ENCODE measurements at places on chromosomes 12 and 14.

DNA sequence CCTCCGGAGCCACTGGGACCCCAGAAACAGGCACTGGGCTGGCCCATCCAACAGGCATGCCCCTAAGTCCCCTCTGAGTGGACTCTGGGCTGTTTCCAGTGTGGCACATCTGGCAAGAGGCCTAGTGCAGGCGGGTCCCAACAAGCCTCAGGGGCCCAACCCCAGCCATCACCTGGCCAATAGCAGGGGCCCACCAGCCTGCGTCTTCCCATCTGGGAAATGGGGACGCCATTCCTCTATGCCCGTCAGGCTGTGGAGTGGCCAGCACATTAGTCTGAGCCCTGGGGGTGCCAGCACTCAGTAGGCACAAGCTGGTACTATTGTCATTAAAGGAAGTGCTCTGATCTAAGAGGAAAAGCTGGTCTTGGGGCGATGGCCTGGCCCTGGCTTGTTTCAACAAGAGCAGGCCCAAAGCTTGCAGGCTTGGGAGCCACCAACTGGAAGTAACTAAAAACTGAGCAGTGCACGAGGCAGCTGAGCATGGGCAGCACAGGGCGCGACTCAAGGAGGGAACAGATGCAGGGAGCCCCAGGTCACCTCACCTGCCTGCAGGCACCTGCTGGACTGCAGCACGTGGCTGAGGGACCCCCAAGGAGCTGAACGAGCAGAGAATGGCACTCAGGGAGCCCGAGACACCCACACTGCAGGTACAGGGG, 8.4 kb downstream of the DEGS2 start:
- DNase-seq: no peak

GRCh38 chr12:69630191-69630590, 19.5 kb upstream of the LRRC10 start:
- no peak for DNase-seq

GRCh38 chr12:108146035-108146893, 17.2 kb downstream of the WSCD2 start:
- no peak for DNase-seq

GRCh38 chr12:23684121-23684520, 265.3 kb downstream of the SOX5 start:
- no peak for DNase-seq

GRCh38 chr12:1776170-1776921, 44.0 kb upstream of the LRTM2 start:
- no peak for DNase-seq

GRCh38 chr12:124827588-124828184, 36.0 kb downstream of the SCARB1 start:
- DNase-seq: no peak

All from stimulated activated CD4-positive, alpha-beta T cell treated with anti-CD3 and anti-CD28 coated beads, Interleukin-12 subunit alpha, Interleukin-12 subunit beta, amount 100 ng/mL, for 24 hours (primary cell).